ENCODE measurements at places on chromosomes 16 and 17. TPM values are rescaled to one million over a fixed set of nuclear protein-coding genes. Genes with fewer than 3 reads are reported as not detected.

The KRTAP3-2 gene
- not detected for polyA plus RNA-seq

The MYH10 gene
- polyA plus RNA-seq: 282 TPM

The ANKRD13B gene
- 11.1 TPM for polyA plus RNA-seq

The IL17C gene
- 0.13 TPM for polyA plus RNA-seq

The TBL3 gene
- polyA plus RNA-seq: 30.3 TPM

The HOXB7 gene
- 39.8 TPM for polyA plus RNA-seq

The KRT14 gene
- polyA plus RNA-seq: not detected

The SALL1 gene
- 126 TPM for polyA plus RNA-seq

The RCVRN gene
- polyA plus RNA-seq: not detected

The SGSH gene
- polyA plus RNA-seq: 41.8 TPM

The CSH2 gene
- 0.20 TPM for polyA plus RNA-seq

The CES5A gene
- not detected for polyA plus RNA-seq

The ZPBP2 gene
- not detected for polyA plus RNA-seq

The TANC2 gene
- 32.0 TPM for polyA plus RNA-seq

The C1QTNF1 gene
- polyA plus RNA-seq: 1.9 TPM

The PDK2 gene
- 131 TPM for polyA plus RNA-seq

The TMEM92 gene
- polyA plus RNA-seq: 2.2 TPM

The PNMT gene
- 1.7 TPM for polyA plus RNA-seq

The TBC1D3L gene
- polyA plus RNA-seq: 29.6 TPM

The ASGR1 gene
- 6.1 TPM for polyA plus RNA-seq

The DPEP2 gene
- polyA plus RNA-seq: 1.2 TPM

The NECAB2 gene
- polyA plus RNA-seq: 2.6 TPM

The TADA2A gene
- polyA plus RNA-seq: 28.9 TPM

The OTOA gene
- polyA plus RNA-seq: 0.17 TPM

The ST6GALNAC1 gene
- 0.28 TPM for polyA plus RNA-seq

The TOX3 gene
- polyA plus RNA-seq: 32.5 TPM

The NEUROD2 gene
- 0.08 TPM for polyA plus RNA-seq

The ODAD4 gene
- 8.7 TPM for polyA plus RNA-seq

The CTRB2 gene
- not detected for polyA plus RNA-seq

The SCGB1C2 gene
- 0.35 TPM for polyA plus RNA-seq

The TNFRSF13B gene
- polyA plus RNA-seq: not detected

The SPNS3 gene
- 3.4 TPM for polyA plus RNA-seq

The GPRC5B gene
- 106 TPM for polyA plus RNA-seq

The ASPA gene
- polyA plus RNA-seq: 33.2 TPM

The ATP1B2 gene
- polyA plus RNA-seq: 20.5 TPM

The ZNF319 gene
- polyA plus RNA-seq: 8.3 TPM

The ASPSCR1 gene
- 25.3 TPM for polyA plus RNA-seq

The DHX58 gene
- polyA plus RNA-seq: 6.8 TPM

The KCNAB3 gene
- 12.3 TPM for polyA plus RNA-seq

The CBLN1 gene
- polyA plus RNA-seq: 0.32 TPM

The TMC5 gene
- polyA plus RNA-seq: 0.37 TPM

The CEP295NL gene
- 0.78 TPM for polyA plus RNA-seq

The OR4D1 gene
- 0.10 TPM for polyA plus RNA-seq

The KRTAP1-5 gene
- polyA plus RNA-seq: not detected

The FTSJ3 gene
- 68.1 TPM for polyA plus RNA-seq

The KRTAP4-6 gene
- not detected for polyA plus RNA-seq

The CHD3 gene
- 195 TPM for polyA plus RNA-seq

The OR2C1 gene
- 1.3 TPM for polyA plus RNA-seq

The DNAI2 gene
- polyA plus RNA-seq: 0.12 TPM

The PDE6G gene
- polyA plus RNA-seq: 11.0 TPM

The PRSS8 gene
- polyA plus RNA-seq: 54.4 TPM

The SLFN12 gene
- 21.1 TPM for polyA plus RNA-seq

The C16orf82 gene
- not detected for polyA plus RNA-seq

The ATP2A1 gene
- polyA plus RNA-seq: 7.0 TPM

The TEX19 gene
- polyA plus RNA-seq: not detected

The KRTAP9-8 gene
- polyA plus RNA-seq: not detected

Data from left kidney (tissue), 8 donors.